H9 (cell line): ENCODE measurements at places on chromosomes 5 and 9.

GRCh38 chr5:17398866-17399835, 98.9 kb upstream of the TAF11L2 start:
- DNase-seq = no peak

DNA sequence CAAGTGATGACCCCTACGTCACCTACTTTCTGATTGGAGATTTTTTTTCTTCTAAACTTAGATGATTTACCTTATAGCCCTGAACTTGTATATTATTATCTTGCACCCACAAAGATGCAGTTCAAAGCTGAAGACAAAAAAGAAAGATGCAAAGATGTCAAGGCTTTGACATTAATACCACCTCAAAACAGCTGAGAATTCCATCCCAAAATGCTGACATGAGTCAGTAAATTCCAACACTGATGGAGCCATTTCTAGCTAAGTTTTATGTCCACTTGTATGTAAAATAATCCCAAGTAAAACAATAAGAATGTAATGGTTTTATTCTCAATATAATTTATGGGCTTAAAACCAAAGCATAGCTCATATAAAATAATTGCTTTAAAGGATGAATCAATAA, 91.5 kb upstream of the CDH9 start:
- DNase-seq = no peak

DNA sequence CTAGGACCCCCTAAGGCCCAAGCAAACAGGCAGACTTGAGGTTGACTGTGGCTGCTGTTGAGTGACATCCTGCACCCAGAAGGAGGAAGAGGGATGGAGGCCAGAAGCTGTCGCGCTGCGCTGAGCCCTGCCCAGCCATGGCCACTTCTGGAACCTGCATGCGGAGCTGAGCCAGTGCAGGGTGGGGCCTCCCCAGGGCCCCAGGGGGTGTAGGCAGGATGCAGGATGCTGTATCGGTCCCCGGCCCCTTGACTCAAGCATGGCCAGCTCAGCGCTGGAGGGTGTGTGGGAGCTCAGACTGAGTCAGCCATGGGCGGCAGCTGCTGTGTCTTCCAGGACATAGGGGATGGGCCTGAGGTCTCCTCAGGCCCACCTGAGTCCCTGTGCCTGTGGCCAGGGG, 26.9 kb downstream of the GLT6D1 start:
- DNase-seq = no peak

GRCh38 chr5:116212225-116212624, 127.4 kb downstream of the COMMD10 start:
- DNase-seq = no peak

DNA sequence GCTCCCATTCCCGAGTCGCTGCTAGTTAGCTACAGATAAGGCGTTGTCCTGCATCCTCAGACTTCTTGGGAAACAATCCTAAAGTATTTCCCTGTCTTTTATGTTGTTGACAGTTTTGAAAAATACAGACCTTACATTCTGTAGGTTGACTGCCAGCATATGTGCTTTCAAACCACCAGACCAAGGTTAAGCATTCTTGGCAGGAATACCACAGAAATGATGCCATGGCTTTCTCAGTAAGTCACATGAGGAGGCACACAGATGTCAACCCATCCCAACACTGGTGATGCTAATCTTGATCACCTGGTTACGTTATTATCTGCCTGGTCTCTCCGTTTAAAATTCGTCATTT, 871 bp downstream of the GLE1 start:
- no peak for DNase-seq

- DNase-seq = no peak
These were observed 564 bp downstream of the SLC25A25 start for GRCh38 chr9:128068386-128069205.

- DNase-seq = no peak
These were observed 271.1 kb upstream of the KLF4 start for GRCh38 chr9:107760469-107761242.

GRCh38 chr9:21053851-21054250, 22.4 kb upstream of the HACD4 start:
- DNase-seq = no peak

- no peak for DNase-seq
These were observed 53.5 kb downstream of the GRIA1 start for GRCh38 chr5:153543959-153544470.

GRCh38 chr5:134937526-134937925, 30.2 kb upstream of the CATSPER3 start:
- no peak for DNase-seq

GRCh38 chr9:98038958-98039357, 17.6 kb upstream of the NANS start:
- no peak for DNase-seq

- DNase-seq = no peak
These were observed 196.8 kb upstream of the DAPK1 start for GRCh38 chr9:87300915-87301314.

DNA sequence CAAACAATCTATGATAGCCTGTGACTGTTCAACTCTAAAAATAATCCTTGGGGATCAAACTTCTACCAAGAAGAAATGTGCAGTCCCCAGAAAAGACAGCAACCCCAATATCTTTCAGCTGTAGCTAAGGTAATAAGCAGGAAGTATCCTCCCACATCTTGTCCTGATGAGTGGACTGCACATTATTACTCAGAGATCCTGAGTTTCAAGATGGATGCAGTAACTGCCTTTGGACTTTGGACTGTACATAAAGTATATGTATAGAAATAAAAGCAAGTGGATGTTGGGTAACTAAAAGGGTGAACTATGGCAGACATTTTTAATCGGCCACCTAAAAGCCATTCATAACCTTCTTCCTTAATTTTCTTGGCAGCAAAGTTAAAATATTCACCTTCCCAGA, 45.1 kb downstream of the SMIM23 start:
- DNase-seq = no peak

DNA sequence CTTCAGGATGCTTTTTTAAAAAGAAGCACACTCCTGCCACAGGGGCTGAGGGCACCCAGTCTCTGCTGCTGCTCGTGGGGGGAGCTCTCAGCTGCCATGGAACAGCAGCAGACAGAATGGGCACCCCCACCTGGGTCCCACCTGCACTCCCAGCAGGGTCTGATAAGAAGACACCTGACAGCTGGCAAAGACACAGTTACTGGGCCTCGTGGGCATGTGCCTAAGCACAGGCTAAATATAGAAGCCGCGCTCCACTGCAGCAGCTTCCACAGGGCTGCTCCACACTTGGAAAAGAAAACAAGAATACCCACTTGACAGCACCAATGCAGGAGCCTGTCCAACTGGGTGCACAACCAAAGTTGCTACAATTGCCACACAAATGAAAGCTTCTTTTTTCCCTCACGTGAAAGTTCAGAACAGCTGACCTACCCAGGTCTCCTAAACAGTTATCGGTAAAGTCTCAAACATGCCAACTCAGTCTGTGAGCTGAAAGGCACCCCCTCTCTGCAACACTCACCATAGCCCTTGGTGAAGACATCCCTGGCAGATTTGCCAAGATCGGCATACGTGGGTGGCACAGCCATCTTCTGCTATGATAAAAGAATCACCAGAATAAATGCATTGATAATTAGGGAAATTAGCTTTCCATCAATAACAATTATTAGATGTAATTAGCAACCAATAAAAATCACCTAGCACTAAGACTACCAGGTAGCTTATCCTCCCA, 12.2 kb downstream of the VDAC1 start:
- DNase-seq = no peak

DNA sequence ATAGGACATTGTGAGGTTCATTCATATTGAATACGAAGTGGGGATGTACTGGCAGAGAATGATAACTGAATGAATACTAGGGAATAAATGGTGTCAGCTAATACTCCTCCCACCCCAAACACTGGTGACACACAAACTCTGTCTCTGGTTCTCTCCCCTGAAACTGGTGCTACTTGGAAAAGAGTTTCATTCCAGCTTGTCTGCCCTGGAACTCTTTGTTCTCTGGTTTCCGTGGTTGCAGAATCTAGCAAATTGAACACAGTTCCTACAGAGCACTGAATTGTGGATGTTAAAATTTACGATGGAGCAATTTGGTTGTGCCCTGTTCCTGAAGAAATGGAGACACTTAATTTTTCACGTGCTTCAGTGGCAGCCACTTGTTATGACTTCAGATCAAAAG, 181.7 kb downstream of the KCTD16 start:
- no peak for DNase-seq

- no peak for DNase-seq
These were observed 116.7 kb downstream of the PHF2 start for GRCh38 chr9:93693129-93693528.
